Endodermal cell (in vitro differentiated cells): ENCODE measurements at places on chromosomes 7 and 10.
A peak's percentile ranks its signal among the peaks of the same experiment; 100 is the strongest.

GRCh38 chr7:97499204-97499603, 232.7 kb upstream of the TAC1 start:
- peak; percentile 78 for DNase-seq

DNA sequence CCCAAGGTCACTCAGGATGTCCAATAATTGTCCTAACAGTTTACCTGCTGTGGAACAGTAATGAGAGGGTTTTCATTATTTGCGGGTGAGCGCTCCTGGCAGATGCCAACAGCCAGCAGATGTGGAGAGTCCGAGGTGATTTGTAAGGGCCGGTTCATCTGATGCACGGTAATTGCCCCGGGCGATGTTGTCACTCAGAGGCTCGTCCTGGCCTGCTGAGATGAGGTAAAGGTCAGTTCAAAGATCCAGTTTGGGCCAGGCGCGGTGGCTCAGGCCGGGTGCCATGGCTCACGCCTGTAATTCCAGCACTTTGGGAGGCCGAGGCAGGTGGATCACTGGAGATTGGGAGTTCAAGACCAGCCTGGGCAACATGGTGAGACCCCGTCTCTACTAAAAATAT, 16.9 kb downstream of the LHPP start:
- no peak for DNase-seq

GRCh38 chr10:15483215-15484075, 112.4 kb upstream of the FAM171A1 start:
- no peak for DNase-seq

DNA sequence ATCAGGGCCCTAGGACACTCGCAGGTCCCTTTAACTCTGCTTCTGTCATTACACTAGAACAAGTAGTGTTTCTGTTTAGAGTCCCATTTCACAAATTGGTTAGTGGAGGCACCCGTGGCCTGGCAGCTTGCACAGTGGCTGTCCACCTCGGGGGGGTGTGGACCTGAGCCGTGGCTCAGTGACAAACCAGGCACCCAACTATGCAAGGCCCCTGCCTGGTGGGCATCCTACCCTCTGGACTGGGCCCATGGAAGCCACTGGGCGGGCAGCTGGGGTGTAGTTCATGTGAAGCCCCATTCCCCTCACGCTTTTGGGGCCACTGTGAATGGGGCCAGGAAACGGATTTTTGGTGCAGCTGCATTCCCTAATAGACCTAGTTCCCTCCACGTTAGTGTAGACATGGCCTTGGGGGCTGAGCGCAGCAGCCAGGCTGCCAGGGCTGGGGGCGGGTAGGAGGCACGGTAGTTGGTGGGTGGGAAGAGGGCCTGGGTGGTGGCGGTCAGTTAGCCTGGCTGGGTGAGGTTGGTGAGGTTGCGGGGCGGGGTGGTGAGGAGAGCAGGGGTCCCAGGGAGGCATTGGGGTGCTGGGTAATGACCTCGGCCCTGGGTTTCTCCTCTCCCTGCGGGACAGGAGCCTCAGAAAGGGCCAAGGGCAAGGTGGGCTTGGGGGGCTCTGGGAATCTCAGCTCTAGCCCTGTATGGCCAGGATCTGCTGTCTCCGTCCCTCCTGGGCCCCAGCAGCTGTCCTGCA, 18.7 kb downstream of the ZNF316 start:
- peak; percentile 36 for DNase-seq

- DNase-seq = peak; percentile 88
These were observed 8.0 kb downstream of the PWWP2B start for GRCh38 chr10:132404911-132405462.

DNA sequence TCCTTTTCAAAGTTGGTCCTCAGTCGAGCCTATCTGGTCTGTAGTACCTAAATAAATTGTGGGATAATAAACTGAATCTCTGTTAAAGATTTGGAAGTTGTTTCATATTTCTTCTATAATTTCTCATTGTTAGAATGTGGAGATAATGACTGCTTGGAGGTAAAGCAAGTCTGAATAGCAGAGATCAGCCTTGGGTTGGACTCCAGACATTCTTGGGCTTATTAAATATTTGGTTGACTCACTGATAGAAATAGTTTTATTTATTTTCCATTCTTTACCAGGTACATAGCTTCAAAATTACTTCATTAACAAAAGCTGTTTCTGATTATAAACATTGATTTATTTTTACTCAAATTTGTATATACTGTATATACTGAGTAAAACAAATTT, 34.3 kb downstream of the TPST1 start:
- no peak for DNase-seq

DNA sequence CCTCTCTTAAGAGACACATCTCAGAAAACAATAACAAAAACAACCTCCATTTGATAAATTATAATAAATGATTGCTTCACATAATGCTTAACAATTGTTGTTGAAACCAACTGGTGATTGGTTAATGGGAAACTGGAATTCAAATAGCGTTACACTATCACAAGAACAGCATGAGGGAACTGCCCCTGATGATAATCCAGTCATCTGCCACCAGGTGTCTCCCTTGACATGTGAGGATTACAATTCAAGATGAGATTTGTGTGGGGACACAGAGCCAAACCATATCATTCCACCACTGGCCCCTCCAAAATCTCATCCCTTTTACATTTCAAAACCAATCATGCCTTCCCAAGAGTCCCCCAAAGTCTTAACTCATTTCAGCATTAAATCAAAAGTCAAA, 375.9 kb downstream of the BMPER start:
- no peak for DNase-seq

GRCh38 chr7:67523713-67524112, 527.1 kb downstream of the TYW1 start:
- DNase-seq = no peak

GRCh38 chr10:28219251-28219650, 83.6 kb downstream of the MPP7 start:
- DNase-seq = no peak

DNA sequence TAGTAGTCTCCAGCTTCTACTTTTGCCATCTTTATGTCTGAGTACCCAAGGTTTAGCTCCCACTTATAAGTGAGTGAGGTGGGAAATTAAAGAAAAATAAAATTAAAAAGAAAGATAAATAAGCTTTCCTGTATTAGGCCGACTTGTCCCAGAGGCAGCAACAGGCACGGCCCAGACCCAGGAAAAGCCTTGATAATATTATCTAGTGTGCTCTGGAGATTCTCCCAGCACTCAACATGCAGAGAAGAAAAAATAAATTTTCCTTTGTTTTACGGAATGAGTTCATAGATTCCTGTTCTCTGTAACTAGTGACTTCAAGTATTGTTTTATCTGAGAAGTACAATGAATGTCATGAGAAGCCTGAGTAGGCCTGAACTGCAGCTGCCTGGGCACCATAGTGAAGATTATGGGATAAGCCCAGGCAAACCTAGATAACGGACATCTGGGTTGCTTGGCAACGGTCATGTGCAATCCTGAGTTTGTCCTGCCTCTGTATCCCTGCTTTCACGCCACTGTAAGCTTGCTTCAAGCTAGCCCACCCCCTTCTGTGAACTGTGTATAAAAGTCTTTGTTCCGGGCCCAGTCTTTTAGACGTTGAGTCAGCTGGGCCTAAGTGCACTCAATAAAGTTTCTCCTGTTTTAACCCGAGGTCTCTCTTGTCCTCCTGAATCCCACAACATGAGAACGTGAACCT, 6.4 kb downstream of the ATE1 start:
- DNase-seq = no peak

GRCh38 chr10:57333880-57334279, 933.8 kb downstream of the IPMK start:
- no peak for DNase-seq

DNA sequence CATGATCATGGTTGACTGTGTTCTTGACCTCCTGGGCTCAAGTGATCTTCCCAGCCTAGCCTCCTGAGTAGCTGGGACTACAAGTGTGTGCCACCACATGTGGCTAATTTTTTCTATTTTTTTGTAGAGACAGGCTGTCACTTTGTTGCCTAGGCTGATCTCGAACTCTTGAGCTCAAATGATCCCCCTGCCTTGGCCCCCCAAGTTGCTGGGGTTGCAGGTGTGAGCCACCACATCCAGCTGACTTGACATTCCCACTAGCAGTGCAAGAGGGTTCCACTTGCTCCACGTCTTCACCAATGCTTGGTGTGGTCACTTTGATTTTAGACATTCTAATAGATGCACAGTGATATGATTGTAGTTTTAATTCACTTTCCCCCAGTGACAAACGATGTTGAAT, 25.1 kb downstream of the CYP26A1 start:
- no peak for DNase-seq

DNA sequence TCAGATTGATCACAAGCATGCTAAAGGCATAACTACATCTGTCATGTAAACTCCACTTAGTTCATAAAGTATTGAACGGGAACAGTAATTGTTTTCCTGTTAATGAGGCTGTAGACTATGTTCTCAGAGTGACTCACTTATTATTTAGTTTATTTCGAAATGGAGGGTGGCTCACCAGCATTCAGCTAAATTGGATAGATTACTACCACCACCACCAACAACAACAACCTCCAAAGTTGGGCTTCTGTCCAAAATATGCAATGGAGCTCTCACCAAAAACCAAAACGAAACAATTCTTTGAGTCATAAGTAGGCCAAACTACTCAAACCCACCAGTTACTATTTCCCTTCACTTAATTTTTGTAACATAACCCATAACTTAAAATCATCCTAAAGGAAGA, 127.9 kb upstream of the NRBF2 start:
- DNase-seq = no peak

DNA sequence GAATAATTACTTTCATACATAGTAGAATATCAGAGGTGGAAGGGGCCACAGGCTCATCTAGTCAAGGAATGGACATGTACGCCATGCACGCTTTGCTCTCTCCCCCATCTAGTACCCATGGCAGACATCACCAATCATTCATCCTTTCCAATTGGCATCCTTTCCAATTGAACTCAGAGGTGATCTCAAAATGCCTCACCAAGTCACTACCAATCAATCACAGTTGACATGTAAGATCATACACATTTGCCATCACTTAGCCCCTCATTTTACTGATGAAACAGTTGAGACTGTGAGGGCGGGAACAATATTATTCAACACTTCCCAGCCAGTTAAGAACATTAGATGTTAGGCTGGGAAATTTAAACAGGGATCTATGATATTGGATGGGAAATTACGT, 308.4 kb downstream of the FGFR2 start:
- no peak for DNase-seq

DNA sequence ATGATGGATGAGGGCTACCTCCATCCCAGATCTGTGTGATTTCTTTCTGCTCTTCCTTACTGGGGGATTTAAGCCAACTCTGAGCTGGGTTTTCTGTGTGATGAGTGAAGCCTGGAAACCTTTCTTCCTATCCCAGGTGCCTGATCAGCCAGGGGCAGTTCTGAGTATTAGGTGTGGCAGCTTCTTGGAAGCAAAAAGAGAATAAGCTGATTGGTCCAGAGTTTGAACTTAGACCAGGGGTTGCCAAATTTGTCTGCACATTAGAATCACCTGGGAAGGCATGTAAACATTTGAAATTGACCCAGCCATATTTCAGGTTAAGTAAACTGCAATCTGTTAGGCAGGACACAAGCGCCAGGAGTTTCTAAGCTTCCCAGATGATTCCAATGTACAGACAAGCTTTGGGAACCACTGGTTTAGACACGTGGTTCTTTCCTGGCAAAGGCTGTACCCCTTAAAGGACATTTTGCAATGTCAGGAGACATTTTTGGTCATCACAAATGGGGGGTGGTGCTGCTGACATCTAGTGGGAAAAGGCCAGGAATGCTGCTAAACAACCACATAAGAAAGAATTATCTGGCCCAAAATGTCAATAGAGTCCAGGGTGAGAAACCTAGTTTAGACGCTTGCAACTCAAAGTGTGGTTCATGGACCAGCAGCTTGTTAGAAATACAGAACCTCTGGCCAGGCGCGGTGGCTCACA, 160.5 kb upstream of the GHITM start:
- DNase-seq = no peak

- DNase-seq = no peak
These were observed 4.2 kb downstream of the AFAP1L2 start for GRCh38 chr10:114400091-114400490.

DNA sequence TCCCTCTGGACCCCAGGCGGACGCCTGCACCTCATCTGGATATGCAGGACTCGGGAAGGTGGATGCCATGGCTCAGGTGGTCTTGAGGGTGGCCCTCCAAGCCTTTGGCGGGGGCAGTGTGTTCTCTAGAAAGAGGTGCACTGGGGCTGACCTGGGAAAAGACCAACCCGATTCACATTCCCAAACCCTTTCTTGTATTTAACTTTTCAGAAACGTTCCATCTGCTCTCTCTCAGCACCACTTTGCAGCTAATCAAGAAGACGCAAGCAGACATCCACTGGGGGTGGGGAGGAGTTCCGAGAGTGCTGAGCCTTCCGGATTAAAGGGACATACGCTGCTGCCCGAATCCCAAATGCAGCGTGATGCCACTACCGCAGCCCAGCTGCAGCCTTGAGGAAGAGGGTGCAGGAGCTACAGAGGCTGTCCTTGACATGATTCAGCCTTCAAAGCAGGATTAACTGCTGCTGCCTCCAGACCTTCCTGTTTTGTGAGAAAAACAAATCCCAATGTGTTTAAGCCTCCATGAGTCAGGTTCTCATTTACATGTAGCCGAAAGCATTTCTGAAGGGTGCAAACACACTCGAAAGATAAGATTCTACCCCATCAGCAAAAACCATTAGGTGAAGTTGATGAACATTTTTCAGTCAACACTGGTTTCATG, 39.9 kb downstream of the RBM17 start:
- DNase-seq = peak; percentile 84

DNA sequence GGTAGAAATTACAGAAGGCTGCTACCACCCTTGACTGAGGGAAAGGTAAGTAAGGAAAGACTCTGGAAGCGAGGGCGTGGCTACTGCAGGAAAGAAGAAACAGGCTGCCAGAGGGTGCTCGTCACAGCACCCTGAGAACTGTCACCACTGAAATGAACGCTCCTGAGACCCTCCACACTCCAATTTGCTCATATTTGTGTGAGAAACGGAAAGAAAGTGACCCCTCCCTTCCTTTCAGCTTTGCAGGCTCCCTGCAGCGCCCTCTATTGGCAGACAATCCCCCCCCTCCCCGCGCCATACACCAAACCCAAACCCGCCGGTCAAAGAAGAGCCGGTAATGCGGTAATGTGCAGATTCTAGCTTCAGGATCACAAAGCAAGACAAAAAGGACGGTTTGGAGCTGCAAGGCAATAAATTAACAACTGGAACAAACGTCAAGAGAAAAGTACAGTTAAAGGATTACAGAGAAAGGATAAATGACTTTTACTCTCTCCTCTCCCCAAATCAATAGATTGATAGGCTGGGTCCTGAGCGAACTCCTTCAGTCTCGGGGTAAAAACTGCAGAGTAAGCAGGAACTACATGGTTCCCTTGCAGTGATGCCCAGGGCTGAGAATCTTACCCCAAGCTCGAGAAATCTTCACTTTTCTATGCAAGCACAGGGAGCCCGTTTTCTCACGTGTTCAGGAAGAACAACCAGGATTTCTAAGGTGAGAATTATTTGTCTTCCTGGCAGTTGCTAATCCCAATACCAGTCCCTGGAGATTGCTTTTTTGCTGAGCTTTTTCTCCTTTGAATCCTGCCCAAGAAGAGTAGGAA, 47.6 kb downstream of the STEAP1B start:
- peak; percentile 94 for DNase-seq

- peak; percentile 66 for DNase-seq
These were observed 196.1 kb upstream of the GALNT17 start for GRCh38 chr7:70935854-70936253.

- DNase-seq = no peak
These were observed 96.1 kb downstream of the SNX10 start for GRCh38 chr7:26387731-26388130.

- DNase-seq = peak; percentile 99
These were observed 51.3 kb upstream of the TCF7L2 start for GRCh38 chr10:112898540-112899390.

GRCh38 chr7:44796034-44796503, 412 bp upstream of the PPIA start:
- peak; percentile 99 for DNase-seq
